Pancreas (tissue), 10 donors: ENCODE measurements at places on chromosomes 3 and 15. TPM values are rescaled to one million over a fixed set of nuclear protein-coding genes. Genes with fewer than 3 reads are reported as not detected.

- H3K27me3 ChIP-seq = no peaks in the 10 kb centered on the region
- no peaks in the 10 kb centered on the region for H3K36me3 ChIP-seq
Measured at GRCh38 chr3:63969876-63970275, 53.4 kb downstream of the PSMD6 start.

DNA sequence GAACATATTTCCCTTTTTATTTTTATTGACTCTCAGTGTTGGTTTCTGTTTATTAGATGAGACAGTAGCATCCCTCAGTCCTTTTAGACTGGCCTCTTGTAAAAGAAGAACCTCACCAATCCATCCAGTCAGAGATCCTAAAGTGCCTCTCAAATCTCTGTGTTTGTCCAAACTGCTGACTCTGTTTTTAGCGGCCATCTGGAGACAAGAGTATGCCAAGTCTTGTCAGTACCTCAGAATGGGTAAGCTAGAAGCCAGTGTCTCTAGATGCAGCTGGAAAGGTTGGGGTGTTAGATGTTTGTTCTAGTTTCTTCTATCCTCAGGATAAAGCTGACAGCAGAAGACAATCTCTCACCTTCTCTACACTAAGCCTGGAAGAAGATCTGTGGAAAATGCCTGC lies 537.7 kb upstream of the ZNF385D start:
- H3K27ac ChIP-seq = no peak overlapping the region
- H3K4me1 ChIP-seq = no peaks in the 10 kb centered on the region
- no peak overlapping the region for H3K4me3 ChIP-seq
- H3K36me3 ChIP-seq = no peaks in the 10 kb centered on the region
- no peaks in the 10 kb centered on the region for H3K27me3 ChIP-seq

DNA sequence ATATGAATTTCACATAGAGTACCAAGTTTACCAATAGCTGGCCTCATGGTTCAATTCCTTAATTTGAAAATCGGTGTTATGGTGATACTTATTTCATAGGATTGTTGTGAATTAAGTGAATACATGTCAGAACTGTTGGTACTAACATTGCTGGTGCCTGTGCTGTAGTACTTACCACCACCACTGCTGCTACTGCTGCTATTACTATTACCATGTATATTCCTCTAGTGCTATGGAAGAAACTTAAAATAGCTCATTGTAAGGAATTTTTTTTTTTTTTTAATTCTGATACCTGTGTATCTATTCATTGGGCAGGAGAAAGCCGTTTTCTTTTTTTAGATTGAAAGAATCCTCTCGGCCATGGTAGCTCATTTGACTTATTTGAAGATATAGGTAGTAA lies 3.6 kb downstream of the FYTTD1 start:
- DNase-seq = no peak
- H3K36me3 ChIP-seq = peaks cover 8% of the 10 kb centered on the region
- H3K4me3 ChIP-seq = no peak overlapping the region

- no peaks in the 10 kb centered on the region for H3K4me1 ChIP-seq
- no peaks in the 10 kb centered on the region for H3K27me3 ChIP-seq
- no peak overlapping the region for H3K27ac ChIP-seq
- no peak for DNase-seq
- no peak overlapping the region for H3K4me3 ChIP-seq
Measured at GRCh38 chr3:55190331-55190730, 262.5 kb upstream of the LRTM1 start.

DNA sequence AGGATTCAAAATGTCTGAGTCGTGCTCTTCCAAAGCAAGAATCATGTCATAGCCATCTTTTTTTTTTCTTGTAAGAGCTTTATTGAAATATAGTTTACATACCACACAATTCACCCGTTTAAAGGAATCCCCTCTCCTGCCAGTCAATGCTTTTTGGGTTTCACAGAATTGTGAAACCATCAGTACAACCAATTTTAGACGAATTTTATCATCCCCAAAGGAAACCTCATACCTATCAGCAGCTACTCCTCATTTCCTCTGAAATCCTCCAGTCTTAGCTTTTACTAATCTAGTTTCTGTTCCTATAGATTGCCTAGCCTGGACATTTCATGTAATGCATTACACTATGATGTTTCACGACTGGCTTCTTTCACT lies 39.6 kb downstream of the ADIPOQ start:
- H3K4me3 ChIP-seq = no peak overlapping the region
- no peaks in the 10 kb centered on the region for H3K36me3 ChIP-seq
- no peak for DNase-seq
- no peak overlapping the region for H3K27ac ChIP-seq
- H3K27me3 ChIP-seq = no peaks in the 10 kb centered on the region

GRCh38 chr3:122183893-122184590 lies 574 bp downstream of the CASR start:
- no peaks in the 10 kb centered on the region for H3K4me1 ChIP-seq
- DNase-seq = peak; percentile 4
- H3K36me3 ChIP-seq = no peaks in the 10 kb centered on the region
- peak overlapping the region; percentile 49 for H3K4me3 ChIP-seq

DNA sequence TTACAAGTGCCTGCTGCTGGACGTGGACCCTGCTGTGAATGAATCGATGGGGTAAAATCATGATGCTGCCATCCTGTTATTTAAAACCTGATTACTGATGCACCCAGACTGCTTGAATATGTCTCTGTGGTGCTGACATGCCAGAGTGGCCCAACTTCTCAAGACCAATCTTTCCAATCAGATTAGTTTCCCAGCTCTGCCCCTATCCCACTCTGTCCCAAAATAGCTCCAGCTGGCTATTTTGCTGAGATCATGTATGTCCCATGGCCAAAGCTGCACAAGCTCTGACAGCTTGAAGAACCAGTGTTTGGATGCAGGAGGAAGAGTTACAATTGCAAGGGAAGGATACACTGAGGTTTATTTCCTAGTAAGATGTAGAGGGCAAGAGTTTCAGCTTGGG lies 153.6 kb downstream of the TMEM108 start:
- H3K4me1 ChIP-seq = no peaks in the 10 kb centered on the region
- no peaks in the 10 kb centered on the region for H3K27me3 ChIP-seq
- no peak overlapping the region for H3K27ac ChIP-seq
- DNase-seq = no peak
- no peaks in the 10 kb centered on the region for H3K36me3 ChIP-seq

DNA sequence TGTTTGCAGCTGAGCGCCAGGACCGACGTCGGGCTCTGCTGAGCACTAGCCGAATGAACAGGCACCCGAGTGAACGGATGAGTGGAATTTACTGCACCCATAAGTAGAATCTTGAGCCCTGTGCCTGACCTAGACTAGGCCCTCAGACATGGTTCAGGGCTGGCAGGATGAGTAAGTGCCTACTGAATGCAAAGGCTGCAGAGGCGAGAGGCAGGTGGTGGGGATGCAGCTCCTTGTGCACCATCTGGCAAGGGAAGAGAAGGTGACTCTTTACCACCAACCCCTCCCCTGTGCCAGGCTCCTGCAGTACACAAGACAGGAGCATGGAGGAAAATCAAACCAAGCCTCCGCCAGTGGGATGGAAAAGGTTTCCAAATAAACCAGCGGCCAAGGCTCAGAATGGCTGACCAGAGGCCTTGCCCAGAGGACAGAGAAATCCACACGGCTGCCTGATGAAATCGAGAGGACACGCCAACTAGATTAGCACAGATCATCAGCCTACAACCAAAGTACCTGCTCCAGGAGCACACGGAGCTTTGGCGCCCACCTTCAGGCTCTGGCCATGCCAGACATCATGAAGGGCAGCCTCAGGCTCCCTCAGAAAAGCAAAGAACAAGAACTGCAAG lies 141.7 kb upstream of the IQSEC1 start:
- H3K27ac ChIP-seq = no peak overlapping the region
- no peaks in the 10 kb centered on the region for H3K27me3 ChIP-seq
- H3K4me3 ChIP-seq = no peak overlapping the region
- peak; percentile 24 for DNase-seq

- no peak overlapping the region for H3K4me3 ChIP-seq
- no peaks in the 10 kb centered on the region for H3K36me3 ChIP-seq
- no peak overlapping the region for H3K27ac ChIP-seq
- no peak for DNase-seq
- no peaks in the 10 kb centered on the region for H3K4me1 ChIP-seq
Measured at GRCh38 chr15:36777926-36778325, 198.5 kb downstream of the CDIN1 start.

DNA sequence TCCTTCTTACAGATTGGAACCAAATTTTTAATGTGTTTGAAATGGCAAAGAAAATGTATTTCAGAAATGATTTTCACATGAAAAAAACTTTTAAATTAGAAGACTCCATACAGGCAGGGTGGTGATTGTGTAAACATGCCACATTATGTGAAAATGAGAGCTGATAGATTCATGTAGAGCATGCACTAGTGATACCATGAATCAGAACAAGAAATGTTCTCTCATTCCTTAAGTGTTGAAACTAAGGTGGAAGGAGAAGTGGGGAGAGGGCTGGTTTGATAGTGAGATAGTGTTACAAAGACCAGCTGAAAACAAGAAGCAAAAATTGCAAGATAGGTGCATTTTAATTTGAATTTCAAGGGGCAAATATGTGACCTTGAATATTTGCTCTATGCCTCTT lies 100.3 kb downstream of the CCNL1 start:
- H3K27me3 ChIP-seq = no peaks in the 10 kb centered on the region
- no peak overlapping the region for H3K27ac ChIP-seq
- H3K4me3 ChIP-seq = no peak overlapping the region
- H3K4me1 ChIP-seq = no peaks in the 10 kb centered on the region

DNA sequence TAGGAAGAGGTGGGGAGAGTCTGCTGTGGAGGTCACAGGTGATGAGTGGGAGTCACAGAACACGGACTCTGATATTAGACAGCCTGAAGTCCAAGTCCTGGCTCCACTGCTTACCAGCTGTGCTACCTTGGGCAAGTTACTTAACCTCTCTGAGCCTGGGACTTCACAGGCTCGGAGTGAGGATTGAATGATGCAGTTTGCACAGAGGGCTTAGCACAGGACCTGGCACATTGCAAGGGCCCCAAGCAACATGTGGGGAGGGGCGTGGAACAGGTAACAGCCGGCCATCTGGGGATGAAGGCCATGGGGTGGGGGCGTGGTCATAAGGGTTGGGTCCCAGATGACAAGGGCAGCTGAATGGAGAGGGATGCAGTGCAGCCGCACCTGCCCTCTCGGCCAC lies 4.3 kb upstream of the ITIH3 start:
- H3K27ac ChIP-seq = no peak overlapping the region
- DNase-seq = no peak
- H3K27me3 ChIP-seq = no peaks in the 10 kb centered on the region
- no peak overlapping the region for H3K4me3 ChIP-seq
- no peaks in the 10 kb centered on the region for H3K4me1 ChIP-seq

- no peaks in the 10 kb centered on the region for H3K27me3 ChIP-seq
- no peaks in the 10 kb centered on the region for H3K36me3 ChIP-seq
- no peak overlapping the region for H3K4me3 ChIP-seq
- H3K27ac ChIP-seq = peak overlapping the region; percentile 56
- peak; percentile 73 for DNase-seq
Measured at GRCh38 chr3:50210510-50211367, 5.7 kb downstream of the SLC38A3 start.

SIDT1 gene
- 0.59 TPM for total RNA-seq

DNA sequence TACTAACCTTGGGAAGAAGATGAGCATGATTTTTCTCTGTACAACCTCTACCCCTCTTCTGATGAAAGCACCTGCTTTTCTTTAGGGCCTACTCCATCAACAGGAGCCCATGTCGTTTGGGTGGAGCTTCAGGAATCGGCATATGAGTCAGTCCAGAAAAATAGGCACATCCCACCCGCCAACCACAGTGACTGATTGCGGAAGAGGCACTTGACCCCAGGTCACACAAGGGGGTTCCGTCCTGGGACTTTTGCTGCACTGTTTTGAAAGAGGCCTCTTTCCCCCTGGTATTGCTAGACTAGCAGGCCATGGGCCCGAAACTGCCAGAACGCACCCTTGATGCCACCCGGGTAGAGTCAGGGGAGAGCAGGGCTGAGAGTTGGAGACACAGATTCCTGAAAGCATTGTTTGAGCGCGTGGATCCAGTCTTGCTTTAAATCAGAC lies 19.3 kb upstream of the NRROS start:
- H3K27me3 ChIP-seq = no peaks in the 10 kb centered on the region
- H3K4me3 ChIP-seq = no peak overlapping the region
- DNase-seq = no peak
- H3K4me1 ChIP-seq = no peaks in the 10 kb centered on the region
- no peaks in the 10 kb centered on the region for H3K36me3 ChIP-seq

GRCh38 chr3:189577050-189577951 lies 53.9 kb upstream of the TP63 start:
- H3K36me3 ChIP-seq = no peaks in the 10 kb centered on the region
- H3K27ac ChIP-seq = no peak overlapping the region
- no peaks in the 10 kb centered on the region for H3K27me3 ChIP-seq
- H3K4me1 ChIP-seq = no peaks in the 10 kb centered on the region
- H3K4me3 ChIP-seq = no peak overlapping the region

- DNase-seq = no peak
- H3K27ac ChIP-seq = no peak overlapping the region
- peaks cover 39% of the 10 kb centered on the region for H3K36me3 ChIP-seq
- H3K27me3 ChIP-seq = no peaks in the 10 kb centered on the region
Measured at GRCh38 chr15:90936823-90937222, 1.7 kb downstream of the UNC45A start.

RAD51 gene
- 0.69 TPM for total RNA-seq

GRCh38 chr3:135310317-135310716 lies 515.3 kb downstream of the EPHB1 start:
- no peaks in the 10 kb centered on the region for H3K27me3 ChIP-seq
- H3K36me3 ChIP-seq = no peaks in the 10 kb centered on the region
- H3K4me3 ChIP-seq = no peak overlapping the region
- DNase-seq = no peak
- H3K27ac ChIP-seq = no peak overlapping the region
- no peaks in the 10 kb centered on the region for H3K4me1 ChIP-seq

DNA sequence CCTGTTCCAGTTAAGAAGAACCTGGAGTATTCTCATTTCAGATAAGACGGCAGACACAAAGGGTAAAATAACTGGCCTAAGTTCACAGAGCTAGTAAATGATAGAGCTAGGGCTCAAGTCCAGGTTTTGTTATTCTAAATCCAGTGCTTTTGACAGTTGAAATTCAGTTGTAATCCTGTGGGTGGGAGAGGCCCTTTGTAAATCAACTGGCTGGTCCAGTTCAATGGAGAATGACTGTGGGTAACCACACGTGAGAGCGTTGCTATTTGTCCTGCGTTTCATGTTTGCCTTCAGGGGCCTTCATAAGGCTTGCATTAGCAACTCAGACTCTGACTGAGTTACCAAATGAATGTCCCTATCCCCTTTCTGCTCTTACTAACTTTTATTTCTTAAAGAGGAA lies 24.2 kb upstream of the CD96 start:
- H3K4me1 ChIP-seq = no peaks in the 10 kb centered on the region
- DNase-seq = no peak
- no peaks in the 10 kb centered on the region for H3K27me3 ChIP-seq
- no peak overlapping the region for H3K4me3 ChIP-seq
